ENCODE measurements at places on chromosomes 7 and 10.

DNA sequence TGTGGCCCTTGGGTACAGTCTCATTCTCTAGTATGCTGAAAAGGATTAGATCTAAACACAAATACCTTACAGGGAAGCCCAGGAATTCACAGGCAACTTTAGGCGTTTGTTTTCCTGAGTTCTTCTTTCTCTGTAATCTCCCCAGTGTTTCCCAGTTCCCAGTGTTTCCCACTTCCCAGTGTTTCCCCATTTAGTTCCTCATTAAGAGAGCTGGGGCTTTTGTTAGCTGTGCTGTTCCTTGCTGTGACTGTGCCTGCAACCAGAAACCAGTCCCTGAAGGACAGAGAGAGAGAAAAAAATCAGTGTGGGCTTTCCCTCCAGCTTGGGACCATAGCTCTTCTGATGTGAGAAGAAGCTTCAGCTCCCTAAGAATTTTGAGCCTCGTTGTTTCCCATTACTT is 802.9 kb upstream of the COBL start:
- DNase-seq = no peak

DNA sequence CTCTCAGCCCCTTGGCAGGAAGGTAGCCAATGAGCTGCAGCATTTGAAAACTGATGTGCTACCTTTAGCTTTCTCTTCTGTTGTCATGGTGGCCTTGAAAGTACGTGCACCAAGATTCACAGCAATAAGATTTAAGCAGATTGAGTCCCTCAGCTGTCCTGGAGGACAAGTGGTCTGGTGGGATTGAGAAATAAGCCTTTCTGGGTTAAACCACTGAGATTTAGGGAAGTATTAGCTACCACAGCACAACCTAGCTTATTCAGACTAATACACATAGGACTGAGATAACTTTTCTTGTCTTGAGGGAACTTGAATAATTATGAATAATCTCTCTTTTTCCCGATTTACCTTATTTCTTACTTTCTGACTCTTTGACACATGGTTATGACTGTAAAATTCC is 324.0 kb downstream of the PTEN start:
- DNase-seq = no peak

DNA sequence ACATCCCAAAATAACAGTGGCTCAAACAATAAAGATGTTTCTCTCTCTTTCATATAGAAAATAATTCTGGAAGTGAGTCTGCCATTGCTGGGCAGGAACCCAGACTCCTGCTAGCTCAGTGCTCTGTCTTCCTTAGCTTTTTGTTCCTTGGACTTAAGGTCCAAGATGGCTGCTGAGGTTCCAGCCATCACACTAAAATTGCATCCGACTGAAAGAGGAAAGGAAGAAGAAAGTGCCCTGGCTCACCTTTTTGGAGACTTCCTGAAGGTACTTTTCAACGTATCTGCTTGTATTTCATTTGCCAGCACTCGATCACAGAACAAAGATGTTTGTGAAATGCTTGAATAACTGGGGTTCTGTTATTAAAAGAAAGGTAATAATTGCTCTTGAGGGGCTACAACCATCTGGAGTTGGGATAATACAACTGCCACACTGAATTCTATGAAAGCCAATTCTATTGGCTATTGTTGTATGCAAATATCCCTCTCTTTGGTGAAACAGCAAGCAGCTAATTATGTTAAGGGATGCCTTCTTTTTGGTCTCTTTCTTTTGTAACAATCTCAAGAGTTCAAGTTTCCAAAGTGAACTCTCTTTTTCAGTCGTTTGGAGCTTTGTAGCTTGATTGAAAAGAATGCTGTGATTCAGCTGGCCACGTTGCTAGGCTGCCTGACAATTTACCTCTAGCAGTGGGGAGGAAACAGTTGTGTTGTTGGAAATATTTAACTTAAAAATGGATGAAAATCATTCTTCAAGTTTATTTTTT is 83.9 kb downstream of the BAMBI start:
- DNase-seq = no peak

- DNase-seq = no peak
Measured at GRCh38 chr10:69807696-69808095, 6.0 kb downstream of the COL13A1 start.

GRCh38 chr7:107079212-107079940 is 34.9 kb downstream of the PRKAR2B start:
- DNase-seq = no peak

DNA sequence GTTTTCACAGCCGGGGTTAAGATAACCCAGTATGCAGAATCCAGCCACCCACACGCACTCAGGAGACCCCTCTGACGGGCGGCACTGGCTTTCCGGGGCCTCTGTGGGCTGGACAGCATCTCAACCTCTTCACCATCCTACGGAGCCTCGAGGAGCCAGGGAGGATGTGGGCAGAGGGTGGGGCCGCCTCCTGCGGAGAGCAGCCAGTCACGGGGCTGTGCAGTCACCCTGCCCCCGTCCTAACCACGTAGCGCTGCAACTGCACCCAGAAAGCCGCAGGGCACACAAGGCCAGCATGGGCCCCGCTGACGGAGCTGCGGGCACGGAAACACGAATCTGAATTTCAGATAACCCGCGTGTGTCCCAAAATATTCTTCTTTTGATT is 270.3 kb downstream of the ELFN1 start:
- DNase-seq = no peak

DNA sequence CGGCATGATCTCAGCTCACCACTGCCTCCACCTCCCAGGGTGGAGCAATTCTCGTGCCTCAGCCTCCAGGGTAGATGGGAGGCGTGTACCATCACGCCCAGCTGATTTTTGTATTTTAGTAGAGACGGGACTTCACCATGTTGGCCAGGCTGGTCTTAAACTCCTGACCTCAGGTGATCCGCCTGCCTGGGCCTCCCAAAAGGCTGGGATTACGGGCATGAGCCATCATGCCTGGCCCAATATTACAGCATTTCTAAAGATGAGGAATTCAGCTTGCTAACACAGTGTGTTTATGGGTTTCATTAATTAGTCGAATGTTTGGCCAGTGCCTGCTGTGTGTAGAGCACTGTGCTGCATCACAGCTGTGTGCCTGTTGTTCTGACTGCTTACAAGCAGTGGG is 3.7 kb downstream of the WDR37 start:
- no peak for DNase-seq

DNA sequence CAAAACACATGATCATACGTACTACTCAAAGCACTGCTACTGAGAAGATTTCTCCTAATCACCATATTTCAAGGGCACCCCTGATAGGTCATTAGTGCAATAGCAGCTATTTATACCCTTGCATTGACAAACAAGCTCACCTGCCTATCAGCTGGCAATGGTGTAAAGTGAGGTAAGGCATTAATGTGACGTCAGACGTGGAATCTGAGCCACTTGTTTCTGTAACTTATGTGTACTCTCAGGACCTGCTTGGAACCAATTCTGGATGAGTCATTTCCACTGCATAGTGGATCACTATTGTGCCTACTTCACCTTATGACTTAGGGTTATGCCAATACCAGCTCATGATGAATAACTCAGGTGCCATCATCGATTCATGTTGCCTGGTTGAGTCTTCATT is 628.5 kb upstream of the CELF2 start:
- DNase-seq = no peak

GRCh38 chr10:33377658-33378025 is 43.2 kb upstream of the NRP1 start:
- no peak for DNase-seq

- DNase-seq = no peak
Measured at GRCh38 chr10:48249004-48249762, 25.3 kb downstream of the FRMPD2 start.

DNA sequence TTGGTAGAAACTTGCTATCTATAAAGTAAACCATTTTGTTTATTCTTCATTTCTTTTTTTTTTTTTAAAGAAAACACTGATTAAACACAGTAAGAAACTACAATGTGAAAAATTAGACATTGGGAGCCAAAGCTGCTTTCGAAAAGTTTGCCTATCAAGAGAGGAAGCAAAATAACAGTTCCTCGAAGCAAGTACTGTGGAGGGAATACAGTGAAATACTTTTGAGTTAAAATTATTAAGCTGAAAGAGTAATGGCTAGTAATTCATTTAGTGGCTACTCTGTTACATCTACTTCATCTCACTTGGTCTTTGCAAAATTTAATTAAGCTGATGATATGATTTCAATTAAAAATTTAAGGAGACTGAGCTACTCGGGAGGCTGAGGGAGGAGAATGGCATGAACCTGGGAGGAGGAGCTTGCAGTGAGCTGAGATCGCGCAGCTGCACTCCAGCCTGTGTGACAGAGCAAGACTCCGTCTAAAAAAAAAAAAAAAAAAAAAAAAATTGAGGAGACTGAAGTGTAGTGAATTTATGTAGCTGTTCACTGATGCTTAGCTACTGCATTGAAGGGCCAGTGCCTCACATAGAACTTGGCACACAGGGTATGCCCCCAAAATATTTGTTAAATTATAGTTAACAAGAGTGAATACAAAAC is 982.1 kb upstream of the MBL2 start:
- DNase-seq = peak; percentile 7

- no peak for DNase-seq
Measured at GRCh38 chr7:98315318-98315993, 34.0 kb downstream of the BRI3 start.

DNA sequence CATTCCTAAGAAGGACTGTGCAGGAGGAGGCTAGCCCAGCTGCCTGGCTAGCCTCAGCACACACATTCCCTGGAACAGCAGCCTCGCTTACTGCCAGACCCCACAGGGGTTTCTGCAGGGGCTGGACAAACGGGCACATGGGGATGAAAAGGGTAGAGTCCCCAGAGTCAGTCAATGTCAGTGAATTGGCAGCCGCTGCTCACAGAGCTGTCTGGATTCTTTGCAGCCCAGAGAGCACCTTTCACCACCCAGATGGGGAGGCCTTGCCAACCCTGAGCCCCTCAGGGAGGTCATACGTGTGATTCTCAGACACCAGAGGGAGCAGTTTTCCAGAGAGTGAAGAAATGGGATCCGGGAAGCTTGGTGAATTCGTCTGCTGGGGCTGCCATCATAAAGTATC is 143.3 kb downstream of the KCNMA1 start:
- peak; percentile 14 for DNase-seq

GRCh38 chr7:77157446-77157845 is 35.0 kb downstream of the CCDC146 start:
- DNase-seq = no peak

GRCh38 chr7:11818281-11818680 is 13.7 kb downstream of the THSD7A start:
- no peak for DNase-seq

DNA sequence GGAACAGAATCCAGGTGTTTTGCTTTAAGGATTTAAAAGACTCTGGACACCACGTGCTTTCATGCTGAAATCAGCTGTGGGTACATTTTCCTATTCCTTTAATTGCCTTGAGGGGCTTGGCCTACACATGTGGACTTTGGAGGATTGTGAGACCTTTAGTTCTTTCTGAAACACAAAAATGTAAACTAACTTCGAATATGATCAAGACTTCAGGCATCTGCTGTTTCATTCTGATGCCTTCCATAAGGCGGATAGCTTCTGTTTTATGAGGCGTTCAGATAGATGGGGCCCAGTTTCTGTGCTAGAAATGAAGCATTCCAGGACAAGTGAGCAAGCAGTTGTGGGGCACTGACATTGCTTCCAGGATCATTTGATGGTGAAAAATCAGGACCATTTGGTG is 1.5 kb upstream of the NOBOX start:
- DNase-seq = no peak

GRCh38 chr10:99672884-99673283 is 13.6 kb downstream of the ENTPD7 start:
- no peak for DNase-seq

- no peak for DNase-seq
Measured at GRCh38 chr7:96316949-96317348, 4.9 kb downstream of the SLC25A13 start.

DNA sequence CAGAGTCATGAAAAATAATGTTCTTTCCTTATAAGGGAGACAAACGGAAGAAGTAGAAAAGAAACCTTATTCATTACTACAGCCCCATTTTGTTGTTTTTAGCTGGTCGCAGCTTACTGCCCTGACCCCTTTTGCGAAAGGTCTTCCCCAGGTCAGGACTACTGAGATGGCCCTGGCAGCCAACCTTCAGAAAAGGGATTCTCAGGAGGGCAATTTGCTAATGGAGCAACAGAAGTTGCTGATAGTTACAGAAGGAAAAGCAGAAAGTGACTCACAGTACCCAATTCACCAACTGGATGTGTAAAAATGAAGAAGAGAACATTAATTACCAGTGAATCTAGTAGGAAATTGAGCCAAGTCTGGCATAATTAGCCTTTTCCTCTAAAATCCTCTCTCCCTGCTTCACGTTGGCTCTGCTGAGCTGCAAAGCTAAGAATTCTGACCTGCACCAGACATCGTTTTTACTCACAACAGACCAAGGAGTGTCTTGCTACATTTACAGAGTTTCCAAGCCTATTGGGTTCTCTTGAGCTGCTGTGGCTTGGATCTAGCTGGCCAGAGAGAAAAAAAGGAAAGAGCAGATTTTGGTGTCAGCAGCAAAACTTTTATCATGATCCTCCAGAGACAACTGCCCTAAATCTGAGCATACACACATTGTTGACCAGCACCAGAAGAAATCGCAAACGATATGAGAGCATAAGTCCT is 499.9 kb upstream of the FZD8 start:
- no peak for DNase-seq

- peak; percentile 54 for DNase-seq
Measured at GRCh38 chr7:29479301-29480200, 84.1 kb upstream of the PRR15 start.

DNA sequence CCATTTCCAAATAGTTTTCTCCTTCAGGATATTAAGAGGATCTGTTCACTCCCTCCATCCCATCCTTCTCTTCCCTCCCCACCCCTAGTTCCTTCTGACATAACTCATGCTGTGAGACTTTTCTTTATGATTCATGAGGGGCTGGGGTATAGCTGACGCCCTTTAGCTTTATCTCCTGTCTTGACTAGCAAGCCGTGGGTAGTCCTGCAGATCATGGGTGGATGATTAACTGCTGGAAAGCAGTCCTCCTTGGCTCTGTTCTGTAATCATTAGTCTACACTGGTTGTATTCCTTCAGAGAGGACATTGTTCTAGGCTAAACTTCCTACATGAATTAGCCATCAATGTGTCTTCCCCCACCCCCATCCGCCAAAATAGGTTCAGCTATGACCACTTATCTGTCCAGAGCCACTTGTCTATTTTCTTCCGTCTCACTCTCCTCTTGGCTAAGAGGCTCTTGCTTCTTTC is 135.4 kb downstream of the LRRC4 start:
- DNase-seq = no peak

DNA sequence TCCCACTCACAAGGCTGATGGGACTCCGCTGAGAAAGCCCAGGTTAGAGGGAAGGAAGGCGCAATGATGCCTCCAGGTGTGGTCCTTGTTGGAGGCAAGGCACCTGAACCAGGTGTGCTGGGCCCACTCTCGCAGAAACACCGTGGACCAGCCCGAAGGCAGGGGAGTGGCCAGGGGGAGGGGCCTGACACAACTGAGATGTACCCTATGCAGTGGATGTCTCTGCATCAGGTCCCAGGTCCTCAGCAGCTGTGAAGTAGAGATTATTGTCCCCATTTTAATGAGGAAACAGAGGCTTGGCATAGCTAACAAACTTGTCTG is 32.0 kb downstream of the GBX1 start:
- DNase-seq = no peak

Measured in neural crest cell (in vitro differentiated cells).